T-helper 22 cell (primary cell): ENCODE measurements at places on chromosomes 7 and 10.

GRCh38 chr10:70255329-70256299 is 22.4 kb upstream of the PPA1 start:
- no peak for DNase-seq

DNA sequence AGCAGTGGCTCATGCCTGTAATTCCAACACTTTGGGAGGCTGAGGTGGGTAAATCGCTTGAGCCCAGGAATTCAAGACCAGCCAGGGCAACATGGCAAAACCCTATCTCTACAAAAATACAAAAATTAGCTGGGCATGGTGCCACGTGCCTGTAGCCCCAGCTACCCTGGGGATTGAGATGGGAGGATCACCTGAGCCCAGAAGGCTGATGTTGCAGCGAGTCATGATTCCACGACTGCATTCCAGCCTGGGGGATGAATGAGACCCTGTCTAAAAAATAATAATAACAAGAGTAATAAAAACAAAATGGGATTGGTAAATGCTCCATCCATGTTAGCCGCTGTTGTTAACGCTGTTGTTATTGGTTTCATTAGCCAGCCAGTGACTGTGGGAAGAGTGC is 1.3 kb upstream of the HKDC1 start:
- DNase-seq = no peak

GRCh38 chr7:100220586-100221230 is 959 bp downstream of the PVRIG start:
- no peak for DNase-seq

DNA sequence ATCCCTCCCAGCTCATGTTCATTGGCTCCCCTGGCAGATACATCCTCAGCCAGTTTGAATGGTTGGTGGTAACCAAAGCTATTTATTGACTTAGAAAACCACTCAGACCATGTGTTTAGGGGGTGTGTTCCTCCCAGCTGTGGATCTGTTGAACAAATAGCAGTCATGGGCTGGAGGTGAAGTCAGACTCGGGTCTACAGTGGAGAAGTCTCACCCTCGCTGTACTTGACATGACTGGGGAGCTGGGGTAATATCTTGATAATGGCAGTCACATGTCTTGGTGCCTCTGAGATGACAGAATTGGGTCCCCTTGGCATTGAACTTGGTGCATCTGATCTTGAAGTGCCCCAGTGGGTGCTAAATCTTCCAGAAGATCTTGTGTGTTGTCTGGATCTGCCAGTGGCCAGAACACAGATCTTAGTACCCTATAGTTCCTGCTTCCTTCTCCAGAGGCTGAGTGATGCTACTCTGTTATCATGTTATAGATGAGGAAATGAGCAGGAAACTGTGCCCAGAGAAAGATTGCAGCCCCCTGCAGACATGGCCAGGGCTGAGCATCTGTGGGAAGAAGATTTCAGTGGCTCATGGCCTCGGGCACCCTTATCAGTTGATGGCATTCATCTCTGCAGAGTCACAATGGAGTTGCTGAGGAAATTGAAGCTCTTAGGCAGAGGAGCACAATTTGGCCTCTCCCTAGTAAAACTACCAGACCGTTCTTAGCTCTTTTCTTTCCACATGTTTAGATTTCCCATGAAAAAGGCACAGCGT is 50.4 kb downstream of the ADRA2A start:
- no peak for DNase-seq

- DNase-seq = no peak
Measured at GRCh38 chr7:101933028-101933427, 115.6 kb downstream of the CUX1 start.

DNA sequence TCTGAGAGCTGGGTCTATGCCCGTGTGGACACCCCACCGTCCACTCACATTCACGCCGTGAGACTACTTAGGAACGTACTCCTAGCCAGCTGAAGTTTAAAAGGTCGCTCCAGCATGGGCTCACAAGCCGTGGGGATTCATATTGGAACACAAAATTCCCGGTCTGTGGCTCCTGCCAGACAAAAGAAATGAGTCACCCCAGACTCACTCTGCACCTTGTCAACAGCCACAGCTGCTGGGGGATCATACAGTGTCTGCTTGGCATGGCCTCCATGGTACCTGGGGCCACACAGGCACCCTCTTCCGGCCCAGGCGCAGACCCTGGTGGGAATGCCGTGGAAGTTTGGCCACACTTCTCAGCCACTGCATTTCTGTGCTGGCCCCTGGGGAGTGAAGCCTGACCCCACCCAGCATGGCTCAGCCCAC is 228.4 kb downstream of the DNAJB6 start:
- no peak for DNase-seq

- DNase-seq = no peak
Measured at GRCh38 chr10:19119191-19119590, 70.6 kb downstream of the MALRD1 start.
